ENCODE measurements at places on chromosomes 13 and 19.

- DNase-seq, result no peak
Observed at GRCh38 chr19:49911381-49912145, 14.9 kb upstream of the IL4I1 start.

DNA sequence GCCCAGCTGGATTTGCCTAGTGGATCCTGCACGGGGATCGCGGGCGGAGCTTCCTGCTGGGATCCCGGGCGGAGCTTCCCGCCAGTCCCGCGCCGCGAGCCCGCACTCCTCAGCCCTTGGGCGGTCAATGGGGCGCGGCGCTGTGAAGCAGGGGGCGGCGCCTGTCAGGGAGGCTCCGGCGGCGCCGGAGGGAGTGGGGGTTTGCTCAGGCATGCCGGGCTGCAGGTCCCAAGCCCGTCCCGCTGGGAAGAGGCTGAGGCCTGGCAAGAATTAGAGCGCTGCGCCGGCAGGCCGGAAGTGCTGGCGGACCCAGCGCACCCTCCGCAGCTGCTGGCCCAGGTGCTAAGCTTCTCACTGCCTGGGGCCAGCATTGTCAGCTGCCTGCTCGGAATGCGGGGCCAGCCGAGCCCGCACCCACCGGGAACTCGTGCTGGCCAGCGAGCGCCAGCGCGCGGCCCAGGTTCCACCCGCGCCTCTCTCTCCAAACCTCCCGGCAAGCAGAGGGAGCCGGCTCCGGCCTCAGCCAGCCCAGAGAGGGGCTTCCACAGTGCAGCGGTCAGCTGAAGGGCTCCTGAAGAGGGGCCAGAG, 119.6 kb downstream of the PRR20E start:
- DNase-seq, result no peak

DNA sequence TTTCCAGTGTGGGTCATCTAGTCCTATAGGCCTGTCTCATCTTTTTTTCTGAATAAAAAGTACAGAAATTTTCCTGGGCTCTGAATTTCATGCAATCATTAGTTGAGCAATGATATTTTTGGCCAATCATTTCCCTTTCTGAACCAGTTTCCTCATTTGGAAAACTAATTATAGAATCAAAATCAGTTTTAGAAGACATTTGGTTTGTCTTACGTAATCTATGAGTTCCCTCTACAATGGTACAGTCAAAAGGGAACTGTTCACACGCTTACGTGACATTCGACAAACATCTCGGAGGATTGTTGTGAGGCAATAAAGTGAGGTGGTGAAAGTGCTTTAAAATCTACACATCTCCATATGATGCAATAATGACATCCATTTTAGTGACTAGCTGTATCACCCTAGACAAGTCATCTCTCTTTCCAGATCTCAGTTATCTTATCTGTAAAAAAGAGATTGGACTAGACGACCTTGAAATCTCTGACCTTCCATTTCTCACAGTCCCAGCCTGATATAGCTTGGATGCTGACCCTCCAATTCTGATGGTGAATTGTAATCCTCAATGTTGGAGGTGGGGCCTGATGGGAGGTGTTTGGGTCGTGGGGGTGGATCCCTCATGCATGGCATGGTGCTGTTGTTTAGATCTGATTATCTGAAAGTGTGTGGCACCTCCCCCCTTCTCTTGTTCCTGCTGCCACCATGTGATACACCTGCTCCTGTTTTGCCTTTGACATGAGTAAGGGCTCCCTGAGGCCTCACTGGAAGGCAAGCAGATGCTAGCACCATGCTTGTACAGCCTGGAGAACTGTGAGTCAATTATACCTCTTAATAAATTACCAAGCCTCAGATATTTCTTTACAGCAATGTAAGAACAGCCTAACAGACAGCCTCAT, 26.7 kb downstream of the FLT1 start:
- no peak for DNase-seq

DNA sequence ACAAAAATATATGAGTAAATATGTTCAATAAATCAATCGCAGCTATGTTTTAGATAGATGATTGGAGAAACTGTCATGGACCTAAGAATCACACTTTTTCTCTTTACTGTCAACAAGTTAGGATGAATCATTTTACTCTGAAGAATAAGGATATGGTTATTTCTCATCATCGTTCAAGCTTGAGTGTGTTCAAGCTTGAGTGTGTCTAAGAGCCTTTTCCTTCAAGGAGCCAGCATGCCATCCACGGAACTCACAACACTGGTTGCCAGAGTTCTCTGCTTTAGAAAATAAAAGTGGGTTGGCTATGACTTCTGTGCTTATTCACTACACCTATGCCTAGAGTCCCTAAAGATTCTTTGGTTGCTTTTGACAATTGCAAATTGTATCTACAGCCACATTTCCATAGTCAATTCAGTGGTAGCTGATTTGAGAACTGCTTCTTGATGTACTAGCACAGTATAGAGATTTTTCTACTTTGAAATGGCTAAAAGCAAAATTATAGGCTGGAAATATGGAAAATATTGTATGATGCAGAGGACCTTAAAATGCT, 58.1 kb upstream of the SCEL start:
- no peak for DNase-seq

- DNase-seq, result no peak
Observed at GRCh38 chr13:27496006-27496405, 45.6 kb upstream of the MTIF3 start.

DNA sequence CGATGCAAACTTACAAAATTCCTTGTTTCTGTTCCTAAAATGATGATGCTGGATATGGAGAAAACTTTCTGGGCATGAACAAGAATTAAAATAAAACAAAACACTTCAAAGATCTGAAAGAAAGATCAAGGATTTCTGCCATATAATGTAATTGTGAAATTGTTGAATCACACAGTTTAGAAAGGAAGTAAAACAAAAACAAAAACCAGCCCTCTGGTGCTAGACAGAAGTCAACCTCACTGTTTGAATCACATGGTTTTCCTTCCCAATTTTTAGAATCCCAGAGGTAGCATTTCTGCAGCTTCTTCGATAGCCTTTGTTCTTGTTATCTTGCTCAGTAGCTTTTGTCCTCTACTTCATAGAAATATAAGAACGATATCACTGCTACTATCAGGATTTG, 118.2 kb upstream of the ARGLU1 start:
- DNase-seq, result no peak

DNA sequence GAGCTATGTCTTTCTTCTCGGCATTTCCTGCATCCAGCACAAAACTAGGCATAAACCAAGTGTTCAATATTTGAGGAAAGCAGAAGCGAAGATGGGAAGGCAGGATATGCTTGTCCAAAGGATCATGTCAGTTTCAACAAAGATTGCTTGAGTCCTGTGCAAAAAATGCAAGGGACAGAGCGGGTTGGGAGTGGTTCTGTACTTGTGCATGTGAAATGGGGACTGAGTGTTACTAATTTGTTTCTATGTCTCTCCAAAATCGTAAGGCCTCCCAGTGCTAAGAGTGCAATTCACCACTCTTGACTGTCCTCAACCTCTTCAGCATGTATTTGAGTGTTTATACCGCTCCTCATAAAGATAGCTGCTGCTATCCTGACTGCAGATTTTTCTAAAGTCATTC, 166.2 kb downstream of the DLEU7 start:
- DNase-seq, result peak; percentile 84
